CD8-positive, alpha-beta memory T cell (primary cell): ENCODE measurements at places on chromosomes 1 and 21.

GRCh38 chr1:77282187-77282865 is 507 bp downstream of the AK5 start:
- peak; percentile 41 for DNase-seq

- no peak for DNase-seq
Measured at GRCh38 chr1:44536357-44537209, 131.5 kb downstream of the RNF220 start.

GRCh38 chr1:171212607-171213351 is 27.7 kb downstream of the FMO2 start:
- DNase-seq = no peak

GRCh38 chr1:97812076-97812475 is 108.8 kb downstream of the DPYD start:
- DNase-seq = no peak

DNA sequence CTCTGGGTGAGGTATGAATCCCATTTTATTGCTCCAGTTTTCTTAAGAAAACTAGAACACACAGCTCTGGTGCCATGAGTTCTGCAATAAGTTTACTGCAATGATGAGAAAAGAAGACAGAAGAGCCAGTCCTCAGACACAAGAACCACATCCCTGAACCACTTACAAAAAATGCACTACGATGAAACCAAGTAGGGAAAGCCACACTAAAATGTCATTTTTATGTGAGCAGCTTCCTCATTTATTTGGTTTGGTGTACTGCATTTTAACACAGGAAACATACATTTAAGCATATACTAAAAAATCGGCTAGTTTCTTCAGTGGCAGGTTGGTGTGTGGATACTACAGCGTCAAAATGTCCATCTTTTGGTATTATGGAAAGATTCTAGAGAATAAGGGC is 95.9 kb downstream of the PTPN14 start:
- no peak for DNase-seq

DNA sequence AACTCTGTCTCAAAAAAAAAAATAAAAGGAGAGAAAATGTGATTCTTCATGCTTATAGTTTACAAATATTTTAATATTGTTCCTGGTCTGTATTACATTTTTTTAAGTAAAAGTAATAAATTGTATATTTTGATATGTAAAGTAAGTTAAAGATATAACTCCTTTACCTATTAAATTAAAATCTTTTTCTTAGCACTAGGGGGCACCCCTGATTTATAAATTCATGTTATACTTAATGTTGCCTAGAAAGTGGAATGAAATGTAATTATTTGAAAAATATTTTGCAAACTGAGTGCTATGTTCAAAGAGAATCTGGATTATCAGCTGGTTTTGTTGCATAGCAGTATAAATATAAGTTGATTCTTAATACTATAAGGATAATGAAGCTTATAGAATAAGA is 49.2 kb downstream of the RALGPS2 start:
- no peak for DNase-seq

DNA sequence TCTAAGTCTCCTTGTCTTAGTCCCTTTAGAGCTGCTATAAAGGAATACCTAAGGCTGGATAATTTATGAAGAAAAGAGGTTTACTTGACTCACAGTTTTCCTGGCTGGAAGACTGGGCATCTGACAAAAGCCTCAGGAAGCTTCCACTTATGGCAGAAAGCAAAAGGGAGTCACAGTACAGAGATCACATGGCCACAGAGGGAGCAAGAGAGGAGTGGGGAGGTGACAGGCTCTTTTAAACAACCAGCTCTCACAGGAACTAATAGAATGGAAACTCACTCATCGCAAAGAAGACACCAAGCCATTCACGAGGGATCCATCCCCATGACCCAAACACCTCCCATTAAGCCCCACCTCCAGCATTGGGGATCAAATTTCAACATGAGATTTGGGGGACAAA is 68.8 kb downstream of the DDAH1 start:
- DNase-seq = no peak

DNA sequence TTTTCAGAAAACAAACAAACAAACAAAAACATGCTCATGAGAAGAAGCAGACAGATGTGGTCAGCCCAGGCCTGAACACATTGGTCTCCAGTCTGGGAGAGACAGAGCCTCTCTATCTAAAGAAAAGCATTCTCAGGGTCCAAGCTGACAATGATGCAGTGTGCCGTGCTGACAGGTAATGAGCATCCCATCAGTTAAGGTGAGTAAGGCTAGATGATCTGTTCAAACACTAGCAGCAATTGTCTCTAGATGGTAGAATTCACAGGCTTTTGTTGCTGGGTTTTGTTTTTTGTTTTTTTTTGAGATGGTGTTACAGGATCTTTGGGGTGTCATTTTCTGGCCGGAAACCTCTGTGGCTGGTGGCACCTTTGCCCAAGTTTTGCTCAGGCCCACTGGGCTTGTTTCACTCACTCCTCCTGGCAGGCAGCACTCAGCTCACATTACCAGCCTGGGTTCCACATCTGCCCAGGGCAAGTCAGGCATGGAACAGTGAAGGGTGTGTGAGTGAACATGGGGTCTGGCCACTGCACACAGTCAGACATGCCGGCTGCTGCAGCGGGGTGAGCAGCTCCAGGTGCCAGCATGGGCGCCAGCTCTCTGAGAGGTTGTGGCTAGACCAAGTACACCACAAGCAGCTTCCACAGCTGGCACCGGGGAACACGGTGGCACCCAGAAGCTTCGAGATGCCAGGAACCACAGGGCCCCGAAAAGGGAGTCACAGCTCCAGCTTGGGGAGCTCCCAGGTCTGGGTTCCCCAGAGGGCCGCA is 2.5 kb upstream of the C1QA start:
- DNase-seq = no peak

GRCh38 chr1:1665815-1666251 is 7.0 kb upstream of the CDK11B start:
- no peak for DNase-seq

- DNase-seq = no peak
Measured at GRCh38 chr1:109047339-109047738, 5.4 kb upstream of the WDR47 start.

DNA sequence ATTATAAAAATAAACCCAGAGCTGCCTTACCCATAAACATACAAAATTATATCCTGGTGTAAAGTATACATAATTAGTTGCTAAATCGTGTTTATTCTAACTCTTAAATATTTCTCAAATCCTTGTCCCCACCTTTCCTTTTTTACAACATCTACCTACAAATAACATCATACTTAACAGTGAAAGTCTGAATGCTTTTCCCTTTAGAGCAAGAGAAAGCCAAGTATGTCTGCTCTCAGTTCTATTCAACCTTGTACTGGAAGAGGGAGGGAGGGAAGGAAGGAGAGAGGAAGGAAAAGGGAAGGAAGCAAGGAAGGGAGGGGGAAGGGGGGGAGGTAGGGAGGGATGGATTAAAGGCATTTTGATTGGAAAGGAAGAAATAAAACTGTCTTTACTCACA is 14.6 kb downstream of the DOCK7 start:
- no peak for DNase-seq

DNA sequence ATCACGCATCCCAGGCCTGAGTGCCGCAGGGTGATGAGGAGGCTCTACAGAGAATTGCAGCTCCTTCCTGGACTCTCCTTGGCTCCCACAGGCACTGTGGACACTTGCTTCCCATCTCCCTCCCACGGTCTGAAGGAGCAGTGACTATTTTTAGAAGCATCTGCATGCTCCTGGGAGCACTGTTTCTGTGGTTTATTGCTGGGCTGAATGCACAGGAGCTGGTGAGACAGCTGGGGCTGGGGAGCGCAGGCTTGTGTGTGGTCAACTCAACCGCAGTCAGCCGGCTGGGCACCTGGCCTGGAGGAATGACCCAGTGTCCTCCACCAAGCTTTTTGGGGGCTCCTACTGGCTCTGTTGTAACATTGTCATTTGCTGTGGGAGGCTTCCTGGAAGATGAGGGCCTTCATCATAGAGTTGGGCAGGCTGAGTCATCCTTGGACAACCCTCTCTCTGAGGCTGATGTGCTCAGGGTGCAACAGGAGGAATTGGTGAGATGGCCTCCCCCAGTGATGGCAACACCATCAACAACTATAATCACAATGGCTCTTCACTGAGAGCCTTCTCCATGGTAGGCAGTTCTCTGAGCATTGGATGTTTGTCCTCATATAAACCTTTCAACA is 1.7 kb downstream of the NFASC start:
- DNase-seq = no peak
